ENCODE measurements at places on chromosomes 12 and 14.

- H3K4me3 ChIP-seq, result no peak overlapping the region
- no peak overlapping the region for H3K27ac ChIP-seq
- H3K4me1 ChIP-seq, result no peaks in the 10 kb centered on the region
- no peaks in the 10 kb centered on the region for H3K27me3 ChIP-seq
Observed at GRCh38 chr12:52534482-52534881, 14.3 kb upstream of the KRT5 start.

GRCh38 chr14:64929014-64929359, 13.6 kb downstream of the GPX2 start:
- peak overlapping the region; percentile 28 for H3K27ac ChIP-seq
- peaks cover 5% of the 10 kb centered on the region for H3K4me1 ChIP-seq

DNA sequence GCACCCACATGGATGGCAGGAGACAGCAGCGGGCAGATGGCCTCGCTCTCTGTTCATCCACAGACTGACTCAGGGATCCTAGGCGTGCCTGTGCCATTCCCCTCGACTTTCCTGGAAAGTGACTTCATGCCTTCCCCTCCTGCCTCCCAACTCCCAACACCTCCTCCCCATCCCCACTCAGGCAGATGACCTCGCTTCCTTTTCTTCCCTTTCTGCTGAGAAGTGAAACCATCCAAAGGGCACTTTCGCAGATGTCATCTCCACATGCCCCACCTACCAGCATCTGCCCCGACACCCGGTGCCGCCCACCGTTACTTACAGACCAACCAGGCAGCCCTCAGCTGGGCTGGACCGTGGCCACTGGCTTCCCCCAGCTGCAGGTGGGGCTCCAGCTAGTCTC, 29.6 kb downstream of the BEGAIN start:
- H3K27ac ChIP-seq, result no peak overlapping the region
- no peaks in the 10 kb centered on the region for H3K27me3 ChIP-seq
- H3K36me3 ChIP-seq, result no peaks in the 10 kb centered on the region
- no peak overlapping the region for H3K4me3 ChIP-seq
- no peaks in the 10 kb centered on the region for H3K4me1 ChIP-seq
- no peak for DNase-seq

DNA sequence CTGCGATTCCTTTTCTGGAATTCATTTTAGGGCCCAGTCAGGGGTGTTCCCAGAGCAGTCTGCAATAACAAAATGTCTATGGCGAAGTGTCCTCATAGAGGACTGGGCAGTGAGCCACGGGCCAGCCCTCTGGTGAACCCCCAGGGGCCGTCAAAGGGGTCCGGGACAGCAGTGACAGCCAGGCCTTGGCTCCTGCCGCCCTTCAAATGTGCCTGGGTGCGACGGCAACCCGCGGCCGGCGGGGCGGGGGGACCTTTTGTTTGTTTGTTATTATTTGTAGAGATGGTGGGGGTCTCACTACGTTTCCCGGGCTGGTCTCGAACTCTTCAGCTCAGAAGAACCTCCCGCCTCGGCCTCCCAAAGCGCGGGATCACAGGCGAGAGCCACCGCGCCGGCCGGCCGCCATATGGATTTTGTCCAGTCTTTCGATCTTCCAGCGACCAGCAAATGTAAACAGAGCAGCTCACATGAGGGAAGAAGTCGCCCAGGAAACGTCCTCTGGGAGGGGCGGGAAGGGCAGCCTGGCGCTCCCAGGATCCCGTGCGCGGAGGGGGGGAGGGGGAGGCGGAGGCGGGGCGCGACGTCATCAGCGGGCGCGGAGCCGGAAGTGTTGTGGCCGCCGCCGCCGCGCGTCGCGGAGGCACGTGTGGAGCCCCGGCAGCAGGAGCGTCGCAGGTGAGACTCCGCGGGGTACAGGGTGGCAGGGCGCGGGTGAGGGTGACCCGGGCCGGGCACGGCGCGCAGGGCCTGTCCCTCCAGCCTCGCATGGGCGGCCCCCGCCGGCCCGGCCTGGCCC, at the start of gene TRMT61A:
Gene TRMT61A, plus strand, starts transcription at position 610 of the 796 bp plus-strand sequence. CDS start 783 bp downstream, outside the sequence.
- H3K4me1 ChIP-seq, result peaks cover 34% of the 10 kb centered on the region
- peak within 1 kb of the TSS; percentile 98 for H3K27ac ChIP-seq
- peak within 1 kb of the TSS; percentile 95 for H3K4me3 ChIP-seq
- peak; percentile 92 for DNase-seq

- no peak overlapping the region for H3K27ac ChIP-seq
- no peaks in the 10 kb centered on the region for H3K27me3 ChIP-seq
- H3K4me1 ChIP-seq, result no peaks in the 10 kb centered on the region
Observed at GRCh38 chr14:71383510-71383909, 476.3 kb downstream of the PCNX1 start.

GRCh38 chr12:131738196-131738595, 27.3 kb downstream of the SFSWAP start:
- H3K4me3 ChIP-seq, result no peak overlapping the region
- no peak for DNase-seq
- no peak overlapping the region for H3K27ac ChIP-seq
- peaks cover 69% of the 10 kb centered on the region for H3K36me3 ChIP-seq
- H3K27me3 ChIP-seq, result no peaks in the 10 kb centered on the region

- no peaks in the 10 kb centered on the region for H3K36me3 ChIP-seq
- DNase-seq, result no peak
- H3K4me3 ChIP-seq, result no peak overlapping the region
- H3K4me1 ChIP-seq, result no peaks in the 10 kb centered on the region
- no peak overlapping the region for H3K27ac ChIP-seq
- H3K27me3 ChIP-seq, result no peaks in the 10 kb centered on the region
Observed at GRCh38 chr12:16766736-16767135, 160.8 kb upstream of the LMO3 start.

- H3K4me1 ChIP-seq, result peaks cover 12% of the 10 kb centered on the region
- DNase-seq, result peak; percentile 76
- no peaks in the 10 kb centered on the region for H3K36me3 ChIP-seq
- no peak overlapping the region for H3K27ac ChIP-seq
Observed at GRCh38 chr14:53963320-53964227, 6.9 kb upstream of the BMP4 start.

DNA sequence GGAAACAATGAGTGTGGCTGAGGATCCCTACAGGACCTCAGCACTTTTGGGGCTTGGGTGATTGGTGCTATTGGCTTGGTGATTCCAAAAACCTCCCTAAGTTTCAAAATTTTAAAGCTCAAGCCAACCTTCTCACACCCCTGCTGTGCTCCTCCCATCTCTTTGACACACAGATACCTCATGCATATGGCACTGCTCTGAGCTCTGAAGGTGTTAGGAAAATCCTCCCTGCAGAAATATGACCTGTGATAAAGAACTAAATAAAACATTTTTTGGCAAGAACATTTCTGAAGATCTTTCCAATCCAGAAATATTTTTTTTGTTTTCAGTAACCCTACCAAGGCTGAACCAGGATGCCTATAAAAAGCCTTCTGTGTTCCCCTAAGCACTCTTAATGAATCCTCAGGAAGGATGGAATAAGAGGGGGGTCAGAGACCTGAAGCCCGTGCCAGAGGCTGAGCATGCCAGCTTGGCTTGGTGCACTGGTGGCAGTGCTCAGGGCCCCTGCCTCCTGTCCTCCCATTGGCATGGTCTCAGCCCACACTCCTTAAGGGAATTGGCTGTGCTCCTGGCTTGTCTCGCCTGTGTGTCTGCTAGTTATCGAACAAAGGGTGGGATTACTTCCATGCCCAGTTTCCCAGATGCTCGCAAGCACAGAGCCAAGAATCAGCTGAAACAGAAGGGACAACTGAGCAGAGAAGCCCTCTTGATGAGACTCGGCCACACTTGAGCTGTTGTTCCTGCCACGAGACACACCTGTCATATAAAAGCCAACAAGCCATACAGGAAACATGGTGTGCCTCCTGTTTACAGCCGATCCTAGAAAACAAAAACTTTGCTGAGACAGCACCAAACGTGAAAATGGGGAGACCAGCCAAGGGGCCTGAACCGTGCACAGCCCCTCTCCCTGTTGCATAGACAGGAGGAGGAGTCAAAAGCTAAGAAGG, 132.7 kb upstream of the EEA1 start:
- H3K4me3 ChIP-seq, result no peak overlapping the region
- no peak overlapping the region for H3K27ac ChIP-seq
- no peaks in the 10 kb centered on the region for H3K27me3 ChIP-seq
- peaks cover 12% of the 10 kb centered on the region for H3K4me1 ChIP-seq
- no peaks in the 10 kb centered on the region for H3K36me3 ChIP-seq

GRCh38 chr12:52413782-52414345, 7.7 kb upstream of the KRT82 start:
- H3K4me3 ChIP-seq, result no peak overlapping the region
- H3K4me1 ChIP-seq, result peaks cover 7% of the 10 kb centered on the region
- no peak for DNase-seq
- no peak overlapping the region for H3K27ac ChIP-seq
- no peaks in the 10 kb centered on the region for H3K36me3 ChIP-seq
- peaks cover 4% of the 10 kb centered on the region for H3K27me3 ChIP-seq

- peaks cover 13% of the 10 kb centered on the region for H3K4me1 ChIP-seq
- no peak overlapping the region for H3K4me3 ChIP-seq
- no peaks in the 10 kb centered on the region for H3K36me3 ChIP-seq
- no peak for DNase-seq
- H3K27me3 ChIP-seq, result no peaks in the 10 kb centered on the region
- peak overlapping the region; percentile 8 for H3K27ac ChIP-seq
Observed at GRCh38 chr12:124740691-124741137, 123.0 kb downstream of the SCARB1 start.

DNA sequence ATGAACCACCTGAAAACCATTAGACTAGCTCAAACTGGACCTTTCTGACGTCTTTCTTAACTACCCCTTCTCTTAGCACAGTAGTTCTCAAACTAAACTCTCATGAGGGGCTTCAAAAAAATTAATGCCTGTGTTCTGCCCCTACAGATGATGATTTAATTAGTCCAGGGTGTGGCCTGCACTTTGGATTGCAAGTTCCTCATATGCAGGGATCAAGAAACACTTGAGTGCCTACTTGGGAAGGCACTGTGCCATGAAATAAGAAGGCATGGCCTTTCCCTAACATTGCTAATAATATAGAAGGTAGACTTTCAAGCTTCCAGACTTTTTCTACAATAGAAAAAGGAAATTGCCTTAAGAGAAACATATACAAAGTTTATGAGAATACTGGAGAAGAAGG, 22.8 kb upstream of the KLHDC2 start:
- peaks cover 27% of the 10 kb centered on the region for H3K36me3 ChIP-seq
- H3K27me3 ChIP-seq, result no peaks in the 10 kb centered on the region
- no peak overlapping the region for H3K27ac ChIP-seq
- H3K4me1 ChIP-seq, result no peaks in the 10 kb centered on the region

GRCh38 chr14:66380143-66380542, 106.0 kb upstream of the CCDC196 start:
- H3K4me1 ChIP-seq, result no peaks in the 10 kb centered on the region
- no peak overlapping the region for H3K27ac ChIP-seq
- no peak overlapping the region for H3K4me3 ChIP-seq
- no peaks in the 10 kb centered on the region for H3K36me3 ChIP-seq
- no peaks in the 10 kb centered on the region for H3K27me3 ChIP-seq
- DNase-seq, result no peak

- H3K27ac ChIP-seq, result peak within 1 kb of the TSS; percentile 74
- H3K4me1 ChIP-seq, result peaks cover 44% of the 10 kb centered on the region
- H3K27me3 ChIP-seq, result no peaks in the 10 kb centered on the region
- DNase-seq, result peak; percentile 92
Observed at GRCh38 chr12:47904713-47905709, at the start of gene VDR. VDR (minus strand) TSS chr12:47904994; CDS start chr12:47879113, 25,881 bp downstream.

GRCh38 chr12:67929384-67929772, 59.9 kb upstream of the IFNG-AS1 start:
- H3K4me1 ChIP-seq, result no peaks in the 10 kb centered on the region
- no peak overlapping the region for H3K27ac ChIP-seq

DNA sequence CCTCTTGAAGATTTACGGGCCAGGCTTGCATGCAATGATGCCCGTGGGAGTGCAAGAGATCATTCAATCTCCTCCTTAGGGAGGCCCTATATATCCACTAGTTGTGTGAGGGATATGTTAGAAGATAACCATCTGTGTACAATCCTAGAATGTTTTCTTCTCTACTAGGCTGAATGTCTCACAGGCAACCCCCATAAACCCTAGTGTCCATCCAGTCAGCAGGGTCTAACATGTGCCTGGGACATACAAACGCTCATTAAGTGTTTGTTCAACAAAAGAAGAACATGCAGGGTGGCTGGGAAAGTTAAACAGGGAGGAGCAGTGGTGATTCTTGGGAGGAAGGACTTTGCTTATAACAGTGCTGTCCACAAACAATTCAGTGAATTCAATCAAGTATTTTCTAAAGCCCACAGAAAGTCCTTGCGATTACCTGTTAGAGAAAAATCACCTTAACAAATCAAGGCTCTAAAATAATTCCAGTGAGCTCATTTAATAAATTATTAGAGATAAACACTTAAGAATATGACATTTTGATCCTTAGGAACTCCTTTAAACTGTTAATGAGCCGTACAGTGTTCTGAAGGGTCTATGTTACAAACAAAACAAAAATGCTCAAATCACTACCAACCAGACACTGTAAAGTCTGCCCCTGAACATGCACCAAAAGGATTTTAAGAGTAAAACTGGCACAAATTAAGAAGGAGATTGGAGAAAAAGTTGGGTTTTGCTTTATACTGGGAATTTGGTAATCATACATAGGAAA, 96.6 kb upstream of the FERMT2 start:
- H3K36me3 ChIP-seq, result peaks cover 8% of the 10 kb centered on the region
- DNase-seq, result no peak
- H3K4me3 ChIP-seq, result no peak overlapping the region
- H3K27ac ChIP-seq, result no peak overlapping the region

- no peaks in the 10 kb centered on the region for H3K4me1 ChIP-seq
- H3K36me3 ChIP-seq, result no peaks in the 10 kb centered on the region
- no peak overlapping the region for H3K4me3 ChIP-seq
- DNase-seq, result no peak
- no peak overlapping the region for H3K27ac ChIP-seq
Observed at GRCh38 chr14:57883061-57883460, 17.2 kb upstream of the SLC35F4 start.

Measured in upper lobe of right lung (tissue), 1 donor.